ENCODE measurements at places on chromosomes 7 and 10.

- no peak for DNase-seq
Observed at GRCh38 chr10:129719889-129720590, 244.0 kb downstream of the EBF3 start.

GRCh38 chr10:62691336-62691735, 113.2 kb upstream of the ADO start:
- no peak for DNase-seq

DNA sequence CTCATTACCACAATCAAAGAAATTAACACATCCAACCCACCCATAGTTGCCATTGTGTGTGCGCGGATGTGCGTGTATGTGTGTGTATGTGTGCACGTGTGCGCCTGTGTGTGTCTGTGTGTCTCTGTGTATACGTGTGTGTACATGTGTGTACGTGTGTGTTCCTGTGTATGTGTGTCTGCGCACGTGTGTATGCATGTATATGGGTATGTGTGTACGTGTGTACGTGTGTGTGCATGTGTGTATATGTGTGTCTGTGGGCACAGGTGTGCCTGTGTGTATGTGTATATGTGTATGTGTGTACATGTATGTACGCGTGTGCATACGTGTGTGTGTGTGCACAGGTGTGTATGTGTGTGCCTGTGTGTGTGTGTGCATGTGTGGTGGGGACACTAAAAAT, 48.9 kb downstream of the EGFR start:
- DNase-seq = no peak

- DNase-seq = no peak
Observed at GRCh38 chr10:48557511-48558123, 47.3 kb downstream of the ARHGAP22 start.

- no peak for DNase-seq
Observed at GRCh38 chr10:132005147-132005546, 23.4 kb upstream of the BNIP3 start.

GRCh38 chr7:106639476-106640334, 21.3 kb downstream of the CCDC71L start:
- DNase-seq = no peak

- DNase-seq = no peak
Observed at GRCh38 chr7:5495581-5496375, 72.1 kb upstream of the TNRC18 start.

DNA sequence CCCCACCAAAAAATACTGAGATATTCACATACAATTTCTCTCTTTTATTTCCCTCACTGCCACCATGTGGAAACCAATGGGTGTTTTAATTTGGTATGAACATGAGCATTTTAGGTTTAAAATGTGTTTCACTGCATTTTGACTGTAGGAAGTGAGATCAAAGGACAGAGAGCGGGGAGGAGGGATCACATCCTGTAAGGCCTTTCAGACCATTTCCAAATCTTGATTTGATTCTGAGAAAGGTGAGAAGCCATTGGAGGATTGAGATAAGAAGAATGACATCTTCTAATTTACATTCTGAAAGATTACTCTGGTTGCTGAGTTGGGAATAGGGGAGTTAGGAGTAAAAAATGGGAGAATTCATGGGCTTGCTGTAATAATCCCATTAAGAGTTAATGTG, 42.5 kb downstream of the GPR141 start:
- DNase-seq = no peak

GRCh38 chr7:114740095-114740494, 181.8 kb upstream of the MDFIC start:
- no peak for DNase-seq

GRCh38 chr7:110358028-110358427, 732.9 kb upstream of the LRRN3 start:
- no peak for DNase-seq

DNA sequence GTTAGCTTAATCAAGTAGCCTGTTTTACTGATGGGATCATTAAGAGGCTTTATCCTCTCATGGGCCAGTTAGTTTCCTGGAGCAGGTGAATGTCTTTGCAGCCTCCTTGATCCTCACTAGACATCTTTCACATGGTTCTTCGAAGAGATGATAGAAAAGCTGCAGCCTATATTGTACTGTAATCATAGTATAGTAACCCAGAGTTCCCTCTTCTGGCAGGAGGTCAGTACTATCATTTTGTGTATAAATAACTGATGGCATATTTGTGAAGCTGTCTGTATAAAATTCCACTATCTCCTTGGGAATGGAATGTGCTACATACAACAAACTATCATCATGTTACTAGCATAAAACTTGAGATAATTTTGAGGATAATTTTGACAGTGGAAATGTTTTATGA, 123.8 kb upstream of the PRPS1L1 start:
- no peak for DNase-seq

GRCh38 chr7:155794196-155794595, 18.1 kb downstream of the SHH start:
- DNase-seq = no peak

GRCh38 chr10:25631471-25631870, 302.6 kb upstream of the MYO3A start:
- DNase-seq = no peak

DNA sequence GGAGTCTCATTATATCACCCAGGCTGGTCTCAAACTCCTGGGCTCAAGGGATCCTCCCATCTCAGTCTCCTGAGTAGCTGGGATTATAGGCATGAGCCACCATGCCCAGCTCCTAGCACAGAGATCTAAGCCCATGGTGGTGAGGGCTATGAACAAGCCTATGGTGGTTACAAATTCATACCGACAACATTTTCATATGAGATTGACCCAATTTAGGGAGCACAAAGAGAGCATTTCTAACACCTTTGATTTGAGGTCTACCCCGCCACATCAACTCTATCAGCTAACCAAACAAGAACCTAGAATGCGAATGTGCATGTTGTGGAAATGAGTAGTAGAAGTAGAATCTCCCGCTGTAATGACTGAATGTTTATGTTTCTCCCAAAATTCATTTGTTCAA, 14.2 kb upstream of the PRF1 start:
- DNase-seq = no peak

- no peak for DNase-seq
Observed at GRCh38 chr10:103479135-103479534, at the start of gene CALHM3. Gene CALHM3 (minus strand): TSS chr10:103479240. CDS start chr10:103479032, 208 bp downstream.

DNA sequence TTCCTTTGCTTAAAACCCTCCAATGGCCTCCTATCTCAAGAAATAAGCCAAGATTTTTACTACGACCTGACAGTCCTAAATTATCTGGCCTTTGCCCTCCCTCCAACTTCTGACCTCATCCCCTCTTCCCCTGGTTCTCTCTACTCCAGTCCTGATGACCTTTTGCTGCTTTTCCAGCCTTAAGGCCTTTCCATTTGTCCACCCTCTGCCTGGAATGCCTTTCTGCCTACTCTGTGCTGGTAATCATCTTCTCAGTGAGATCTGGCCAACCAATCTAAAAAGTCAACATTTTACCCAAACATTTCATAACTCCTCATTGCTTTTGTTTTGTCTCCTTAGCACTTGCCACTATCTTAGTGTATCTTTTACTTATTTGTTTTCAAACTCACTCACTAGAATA, 75.7 kb downstream of the VPS41 start:
- no peak for DNase-seq

DNA sequence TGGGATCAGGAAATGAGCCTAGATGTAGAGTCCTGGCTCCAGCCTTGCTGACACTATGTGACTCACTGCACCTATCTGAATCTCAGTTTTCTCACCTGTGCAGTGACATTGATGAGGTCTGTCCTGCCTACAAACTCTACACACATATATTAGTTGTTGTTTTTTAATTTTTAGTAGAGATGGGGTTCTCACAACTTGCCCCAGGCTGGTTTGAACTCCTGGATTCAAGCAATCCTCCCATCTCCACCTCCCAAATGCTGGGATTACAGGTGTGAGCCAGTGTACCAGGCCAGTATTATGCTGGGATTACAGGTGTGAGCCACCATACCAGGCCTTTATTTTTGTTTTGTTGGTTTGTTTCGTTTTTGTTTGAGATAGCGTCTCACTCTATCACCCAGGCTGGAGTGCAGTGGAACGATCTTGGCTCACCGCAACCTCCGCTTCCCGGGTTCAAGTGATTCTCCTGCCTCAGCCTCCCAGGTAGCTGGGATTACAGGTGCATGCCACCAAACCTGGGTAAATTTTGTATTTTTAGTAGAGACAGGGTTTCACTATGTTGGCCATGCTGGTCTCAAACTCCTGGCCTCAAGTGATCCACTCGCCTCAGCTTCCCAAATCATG, 11.8 kb upstream of the DDIT4 start:
- DNase-seq = no peak

DNA sequence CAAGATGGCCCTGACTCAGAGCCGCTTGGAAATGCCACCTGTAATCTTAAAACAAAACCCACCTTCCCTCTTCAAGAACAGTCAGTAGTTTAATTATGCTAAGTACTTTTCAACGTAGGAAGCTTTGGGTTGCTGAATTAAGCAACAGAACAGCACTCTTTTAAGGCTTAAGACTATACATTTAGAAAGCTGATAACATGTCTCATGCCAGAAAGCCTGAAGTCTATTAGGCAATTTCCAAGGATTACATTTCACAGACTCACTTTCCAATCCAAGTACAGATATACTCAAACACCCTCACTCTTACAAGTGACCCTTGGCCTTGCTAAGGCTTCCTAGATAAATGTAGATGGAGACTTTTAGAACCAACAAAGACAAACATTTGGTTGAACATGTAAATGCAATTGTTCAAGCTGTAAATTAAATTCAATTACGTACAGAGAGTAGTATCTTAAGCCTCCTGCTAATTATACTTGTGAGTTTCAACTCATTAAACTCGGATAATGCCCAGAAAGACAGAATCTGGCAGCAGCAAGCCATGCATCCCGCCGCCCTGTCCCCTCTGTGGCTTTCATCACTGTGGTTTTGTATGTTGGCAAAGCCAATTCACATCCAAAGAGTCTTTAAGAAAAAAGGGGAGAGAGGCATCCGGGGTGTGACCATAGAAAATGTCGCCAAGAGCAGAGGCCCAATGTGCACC, 283.1 kb upstream of the NRP1 start:
- DNase-seq = no peak

DNA sequence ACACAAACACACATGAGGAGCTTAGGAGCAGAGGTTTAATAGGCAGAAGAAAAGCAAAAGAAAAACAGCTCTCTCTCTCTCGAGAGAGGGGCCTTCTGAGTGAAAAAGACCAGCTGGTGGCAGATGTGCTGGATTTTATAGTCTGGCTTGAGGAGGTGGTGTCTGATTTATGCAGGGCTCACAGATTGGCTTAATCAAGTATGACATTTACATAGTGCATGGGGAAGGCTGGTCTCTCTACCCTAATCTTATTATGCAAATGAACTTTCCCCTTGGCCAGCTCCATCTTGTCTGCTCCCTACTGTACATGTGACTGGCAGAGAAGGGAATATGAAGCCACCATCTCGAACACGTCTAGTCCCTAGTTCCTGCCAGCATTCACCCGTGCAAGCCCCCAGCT, 219.5 kb upstream of the ZNF804B start:
- DNase-seq = peak; percentile 12

DNA sequence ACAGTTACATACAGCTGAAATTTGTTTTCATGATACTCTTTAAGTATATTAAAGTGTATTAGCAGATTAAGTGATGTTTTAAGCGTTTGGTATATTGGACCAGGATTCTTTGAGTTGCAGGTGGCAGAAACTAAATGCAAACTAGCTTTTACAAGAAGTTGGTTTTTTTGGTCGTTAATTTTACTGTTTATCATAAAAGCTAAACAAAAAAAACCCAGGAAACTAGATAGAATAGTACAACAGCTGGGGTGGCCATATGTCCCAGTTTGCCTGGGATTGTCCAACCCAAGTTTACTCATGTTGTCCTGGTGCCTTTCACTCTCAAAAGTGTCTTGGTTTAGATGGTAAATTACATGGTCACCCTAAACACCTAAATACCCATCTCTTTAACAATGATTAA, 108.7 kb downstream of the PHTF2 start:
- no peak for DNase-seq

DNA sequence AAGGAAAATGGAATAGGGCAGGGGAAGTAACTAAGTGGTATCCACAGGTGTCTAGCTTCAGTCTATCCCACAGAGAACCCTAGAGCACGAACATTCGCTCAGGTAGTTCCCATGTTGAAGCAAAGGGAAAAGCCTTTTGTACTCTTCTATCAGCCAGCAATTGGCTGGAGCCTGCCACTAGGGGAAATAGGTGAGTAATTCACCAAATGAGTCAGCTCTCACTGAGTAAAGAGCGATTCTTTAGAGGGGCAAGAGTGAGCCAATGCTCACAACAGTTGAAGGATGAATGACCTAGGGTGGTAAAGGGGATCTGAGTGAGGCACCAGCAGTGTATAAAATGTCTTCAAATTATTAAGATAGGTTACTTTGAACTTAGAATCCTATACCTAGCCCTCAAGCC, 94.1 kb upstream of the ZNF800 start:
- no peak for DNase-seq

- DNase-seq = no peak
Observed at GRCh38 chr7:3960050-3960763, 659.2 kb downstream of the SDK1 start.

- DNase-seq = peak; percentile 23
Observed at GRCh38 chr10:44008917-44009709, 360.4 kb upstream of the ZNF32 start.

GRCh38 chr7:66950763-66951162, 29.7 kb downstream of the TMEM248 start:
- DNase-seq = no peak

GRCh38 chr7:26490640-26491624, 199.3 kb downstream of the SNX10 start:
- DNase-seq = peak; percentile 63

DNA sequence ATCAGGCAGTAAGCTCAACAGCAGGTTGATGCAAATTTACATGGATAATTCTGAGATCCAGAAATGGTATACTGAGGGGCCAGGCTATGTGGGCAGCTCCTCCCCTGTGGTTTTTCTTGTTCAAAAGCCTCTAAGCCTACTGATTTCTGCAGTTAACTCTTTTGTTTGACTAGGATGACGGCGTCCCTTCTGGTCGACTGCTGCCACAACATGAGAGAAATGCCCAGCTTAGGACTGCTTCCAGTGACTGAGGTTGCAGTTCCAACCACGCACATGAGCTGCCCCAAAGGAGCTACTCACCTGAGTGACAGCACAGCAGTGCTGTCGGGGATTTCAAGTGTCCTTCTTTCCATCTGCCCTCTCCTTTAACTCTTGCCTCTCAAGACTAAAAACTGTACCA, 973.0 kb upstream of the GHITM start:
- DNase-seq = peak; percentile 52

- no peak for DNase-seq
Observed at GRCh38 chr10:127307338-127307737, 110.9 kb upstream of the INSYN2A start.

- peak; percentile 83 for DNase-seq
Observed at GRCh38 chr10:68251625-68252495, 19.9 kb upstream of the ATOH7 start.

DNA sequence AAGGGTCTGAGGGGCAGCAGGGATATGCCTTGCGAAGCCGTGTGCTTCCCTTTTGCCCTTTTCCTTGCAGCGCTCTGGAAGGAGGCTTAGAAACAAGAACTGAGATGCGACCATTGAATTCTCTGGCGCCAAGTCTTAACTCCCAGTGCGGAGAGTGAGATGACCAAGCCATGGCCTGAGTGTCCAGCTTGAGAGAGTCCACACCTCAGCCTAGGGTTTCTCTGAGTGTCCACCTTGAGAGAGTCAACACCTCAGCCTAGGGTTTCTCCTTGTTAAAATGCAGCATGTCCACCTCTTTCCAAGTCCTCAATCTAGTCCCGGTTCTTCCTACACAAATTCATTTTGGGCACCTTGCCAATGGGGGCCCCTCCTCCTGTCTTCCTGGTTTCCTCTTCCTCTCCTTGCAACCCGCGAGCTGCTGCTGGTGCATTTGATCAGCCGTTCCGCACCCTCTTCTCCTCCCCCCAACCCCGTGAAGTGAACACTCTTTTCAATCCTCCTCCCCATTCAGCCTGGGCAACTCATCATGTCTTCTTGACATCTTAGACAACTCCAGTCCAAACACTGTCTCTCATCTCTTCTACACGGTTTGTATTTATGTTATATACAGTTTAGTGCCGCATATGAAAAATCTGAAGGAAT, 178.2 kb upstream of the PITRM1 start:
- DNase-seq = no peak

All from eye (tissue), 1 donor.